ENCODE measurements at places on chromosomes 2 and 18.

- DNase-seq = no peak
Measured at GRCh38 chr2:186058614-186059013, 320.0 kb downstream of the FSIP2 start.

GRCh38 chr18:62018759-62019041 lies 125.9 kb upstream of the RNF152 start:
- DNase-seq = no peak

DNA sequence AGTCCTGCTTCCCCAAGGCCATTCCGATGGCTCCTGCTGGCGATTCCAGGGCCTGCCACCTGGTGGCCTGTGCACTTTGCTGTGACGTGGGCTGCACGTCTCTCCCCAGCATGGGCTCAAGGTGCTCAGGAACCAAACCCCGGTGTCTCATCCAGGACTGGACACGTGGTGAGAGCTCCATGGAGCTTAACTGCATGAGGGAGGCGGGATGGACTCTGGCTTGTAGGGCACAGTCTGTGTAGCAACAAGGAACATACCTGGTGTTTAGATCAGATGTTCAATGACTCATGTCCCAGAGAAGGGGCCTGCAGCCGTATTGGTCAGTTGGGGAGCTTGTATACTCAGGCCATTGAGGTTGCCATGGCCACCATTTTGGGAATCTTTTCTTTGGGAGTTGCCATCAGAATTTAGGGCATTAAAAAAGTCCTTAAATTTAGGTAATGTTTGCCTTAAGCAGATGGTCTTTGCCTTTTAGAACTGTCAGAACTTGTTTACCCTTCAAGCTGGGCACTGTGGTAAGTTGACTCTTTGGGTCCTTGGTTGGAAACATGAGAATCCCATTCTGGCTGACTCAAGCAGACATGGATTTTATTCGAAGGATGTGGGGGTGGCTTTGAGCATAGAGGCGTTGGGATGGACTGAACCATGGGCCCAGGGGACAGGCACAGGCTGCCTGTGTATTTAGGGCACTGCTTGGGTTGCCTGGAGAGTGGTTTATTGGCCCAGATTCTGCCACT lies 21.0 kb downstream of the AGAP1 start:
- DNase-seq = no peak

DNA sequence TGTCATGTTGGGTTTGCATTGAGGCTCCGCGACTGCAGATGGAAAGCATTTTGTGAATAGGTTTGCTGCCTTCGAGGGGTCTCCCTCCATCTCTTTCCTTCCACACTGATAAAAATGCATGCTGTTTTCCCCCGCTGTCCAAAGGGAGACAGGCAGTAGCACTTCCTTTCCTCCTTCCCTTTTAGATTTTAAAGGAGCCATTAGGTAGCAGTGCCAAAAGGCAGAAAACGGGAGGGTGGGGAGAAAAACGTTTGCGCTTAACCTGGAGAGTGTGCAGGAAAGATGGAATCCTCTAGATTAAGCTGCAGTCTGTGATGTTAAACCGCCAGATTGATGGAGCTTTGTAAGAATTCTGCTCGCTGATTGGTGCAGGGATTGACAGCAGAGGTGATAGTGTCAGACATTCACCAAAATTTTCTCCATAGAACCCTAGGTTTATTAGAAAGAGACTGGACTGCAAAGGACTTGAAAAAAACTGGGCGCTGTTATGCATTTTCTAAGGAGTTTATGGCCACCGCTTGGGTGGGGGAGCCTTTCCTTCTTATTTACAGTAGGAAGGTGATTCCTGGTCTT lies 688 bp downstream of the MAPRE2 start:
- no peak for DNase-seq

DNA sequence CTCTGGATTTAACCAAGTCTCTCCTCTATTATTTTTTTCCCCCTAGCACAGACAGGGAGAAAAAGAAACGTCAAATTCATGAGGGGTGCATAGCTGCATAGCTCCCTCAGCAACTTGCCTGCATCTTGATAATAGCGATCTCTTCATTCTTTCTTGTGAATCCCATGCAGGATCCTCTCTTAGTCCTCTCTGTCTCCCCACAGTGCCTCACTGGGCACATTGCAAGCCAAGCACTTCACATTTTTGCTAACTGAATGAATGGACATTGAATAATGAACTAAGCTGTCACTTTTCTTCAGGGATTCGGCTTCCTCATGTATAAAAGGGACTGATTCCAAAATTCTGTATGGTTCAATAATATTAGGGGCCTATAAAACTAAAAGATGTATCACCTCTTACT lies 2.9 kb upstream of the EPB41L3 start:
- no peak for DNase-seq

- no peak for DNase-seq
Measured at GRCh38 chr2:237652854-237653253, 25.5 kb downstream of the LRRFIP1 start.

DNA sequence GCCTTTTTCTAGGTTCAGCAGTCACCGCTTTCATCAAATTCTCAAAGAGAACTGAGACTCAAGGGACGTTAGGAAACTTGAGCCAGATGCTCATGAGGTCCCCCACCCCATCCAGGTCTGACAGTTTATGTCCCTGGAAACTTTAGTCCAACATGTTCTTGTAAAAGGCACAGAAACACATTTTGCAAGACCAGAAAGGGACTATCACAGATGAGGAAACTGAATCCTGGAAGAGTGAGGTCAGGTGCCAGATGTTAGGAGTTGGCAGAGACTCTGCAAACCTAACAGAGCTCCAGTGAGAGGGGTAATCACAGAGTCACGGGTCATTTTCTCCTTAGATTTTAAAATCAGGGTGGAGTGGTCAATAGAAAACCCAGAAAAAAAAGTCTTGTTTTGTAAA lies 76.6 kb downstream of the RDH14 start:
- no peak for DNase-seq
